ENCODE measurements at places on chromosomes 6 and 20.

GRCh38 chr20:44969300-44969894 is 3.1 kb downstream of the STK4 start:
- DNase-seq = no peak

GRCh38 chr6:93017213-93017612 is 402.1 kb downstream of the EPHA7 start:
- DNase-seq = no peak

DNA sequence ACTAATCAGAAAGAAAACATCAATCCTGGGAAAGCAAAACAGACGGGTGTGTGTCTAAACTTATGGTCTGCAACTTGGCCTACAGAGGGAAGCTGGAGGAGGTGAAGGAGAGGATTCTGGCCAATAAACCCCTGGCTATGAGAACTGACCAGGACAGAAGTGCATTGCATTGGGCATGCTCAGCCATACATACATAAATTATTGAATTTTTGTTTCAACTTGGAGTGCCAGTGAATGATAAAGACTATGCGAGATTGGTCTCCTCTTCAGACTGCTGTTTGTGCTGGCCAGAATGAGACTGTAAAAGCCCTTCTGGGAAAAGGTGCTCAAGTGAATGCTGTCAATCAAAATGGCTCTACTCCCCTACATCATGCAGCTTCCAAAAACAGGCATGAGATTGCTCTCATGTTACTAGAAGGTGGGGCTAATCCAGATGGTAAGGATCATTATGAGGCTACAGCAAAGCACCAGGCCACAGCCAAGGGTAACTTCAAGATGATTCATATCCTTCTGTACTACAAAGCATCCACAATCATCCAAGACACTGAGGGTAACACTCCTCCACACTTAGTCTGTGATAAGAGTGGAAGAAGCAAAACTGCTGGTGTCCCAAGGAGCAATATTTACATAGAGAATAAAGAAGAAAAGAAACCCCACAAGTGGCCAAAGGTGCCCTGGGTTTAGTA is 17.4 kb downstream of the ADNP start:
- no peak for DNase-seq

DNA sequence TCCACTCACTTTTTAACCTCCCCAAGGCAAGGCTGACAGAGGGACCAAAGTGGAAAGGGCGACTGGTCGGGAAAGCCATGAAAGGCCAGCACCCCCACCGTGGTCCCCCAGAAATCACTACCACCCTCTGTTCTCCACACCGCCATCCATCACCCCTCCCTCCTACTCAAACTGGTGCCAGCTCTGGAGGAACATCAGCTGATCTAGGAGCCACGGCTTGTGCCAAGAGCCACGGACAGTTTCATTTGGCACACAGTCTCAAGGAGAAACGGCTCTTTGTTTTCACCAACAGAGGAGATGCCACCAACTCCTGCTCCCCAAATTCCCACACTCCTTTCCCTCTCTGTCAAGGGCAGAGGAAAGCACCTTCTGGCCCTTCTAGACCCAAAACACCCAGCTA is 26.0 kb downstream of the TBC1D7 start:
- no peak for DNase-seq

DNA sequence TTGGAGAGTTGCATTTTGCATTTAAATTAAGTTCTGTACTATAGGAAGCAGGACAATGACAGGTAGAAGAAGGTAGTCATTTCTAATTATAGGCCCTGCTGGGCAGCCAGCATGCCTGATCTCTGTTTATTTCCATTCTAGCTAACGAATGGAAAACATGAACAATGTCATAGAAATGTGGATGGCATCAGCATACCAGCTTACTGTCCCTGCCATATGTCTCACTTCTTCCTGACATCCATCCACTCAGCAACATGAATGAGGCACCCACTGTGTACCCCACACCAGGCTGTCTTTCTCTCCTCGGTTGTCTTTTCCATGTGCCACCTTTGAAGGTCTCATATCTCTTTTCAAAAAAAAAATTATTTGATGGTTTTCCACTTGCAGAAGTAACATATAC is 11.1 kb downstream of the ADTRP start:
- DNase-seq = no peak

DNA sequence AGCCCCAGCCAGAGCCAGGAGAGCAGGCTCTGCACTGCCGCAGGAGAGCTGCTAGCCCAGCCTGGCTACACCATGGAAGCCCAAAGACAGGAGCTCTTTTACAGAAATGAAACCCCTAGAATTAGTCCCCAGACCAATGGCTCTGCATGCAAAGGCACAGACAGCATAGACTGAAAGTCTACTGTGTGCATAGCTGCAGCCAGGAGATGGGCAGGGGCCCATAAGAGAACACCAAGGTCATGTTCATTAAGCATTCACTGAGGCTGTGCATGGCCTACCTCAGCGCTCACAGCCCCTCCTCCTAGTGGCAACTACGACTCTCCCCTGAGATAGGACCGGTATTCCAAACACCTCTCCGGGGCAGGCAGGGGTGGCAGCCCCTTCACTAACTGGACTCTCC is 34.9 kb downstream of the SNX5 start:
- DNase-seq = no peak

- DNase-seq = no peak
Observed at GRCh38 chr6:6581054-6581453, 7.5 kb upstream of the LY86 start.

DNA sequence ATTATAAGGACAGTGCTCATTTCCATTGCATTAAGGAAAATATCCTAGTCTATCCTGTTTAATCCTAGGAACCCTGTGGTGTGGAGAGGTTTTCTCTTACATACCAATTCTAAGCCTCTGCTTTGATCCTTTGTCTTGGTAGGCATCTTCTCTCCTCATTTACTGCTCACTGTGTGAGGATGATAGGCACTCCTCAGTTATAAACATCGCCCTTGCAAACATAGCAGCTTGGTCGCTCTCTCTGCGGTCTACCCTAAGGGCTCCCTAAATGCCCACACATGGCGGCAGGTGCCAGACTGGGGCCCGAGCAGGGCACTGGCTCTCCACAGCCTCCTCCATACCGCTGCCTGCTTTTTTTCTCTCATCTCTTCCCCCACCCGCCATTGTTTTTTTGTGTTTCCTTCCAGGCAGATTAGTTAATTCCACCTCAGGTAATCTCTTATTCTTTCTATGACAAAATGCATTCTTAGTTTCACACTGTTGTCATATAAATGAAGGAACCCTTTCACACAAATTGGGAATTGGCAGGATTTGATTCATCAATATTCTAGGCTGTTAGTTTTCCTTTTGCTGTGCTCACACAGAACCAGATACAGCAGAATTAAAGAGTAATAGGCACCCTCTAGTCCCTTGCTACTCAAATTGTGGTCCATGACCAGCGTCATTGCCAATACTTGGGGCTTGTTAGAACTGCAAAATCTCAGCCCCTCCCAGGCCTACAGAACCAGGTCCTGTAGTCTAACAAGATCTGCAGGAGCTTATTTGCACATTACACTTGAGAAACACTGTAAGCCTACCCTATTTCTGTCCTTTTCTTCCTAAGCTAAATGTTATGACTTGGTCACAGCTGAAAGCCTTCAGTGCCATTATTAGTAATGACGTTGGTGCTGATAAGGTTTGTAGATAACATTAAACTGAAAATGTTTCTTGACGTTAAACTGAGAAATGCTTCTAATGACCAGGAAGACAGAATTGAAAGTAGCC is 36.3 kb downstream of the CARMIL1 start:
- DNase-seq = no peak

DNA sequence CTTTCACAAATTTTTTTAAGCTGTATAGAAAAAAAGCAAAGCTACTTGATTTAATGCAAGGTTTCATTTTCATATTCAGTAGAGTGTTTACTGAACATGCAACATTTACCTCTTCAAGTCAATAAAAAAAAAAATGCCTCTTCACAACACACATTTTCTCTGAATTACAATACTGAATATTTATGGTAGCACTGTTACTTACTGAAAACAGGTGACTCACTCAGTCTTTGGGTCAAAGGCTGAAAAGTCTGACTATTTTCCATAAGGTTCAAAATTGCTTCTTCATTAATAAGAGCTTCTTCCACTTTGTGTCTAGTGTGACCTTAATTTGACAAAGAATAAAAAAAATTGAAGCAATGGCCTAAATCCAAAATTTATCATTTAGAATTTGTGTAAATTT is 101.9 kb downstream of the REV3L start:
- no peak for DNase-seq

DNA sequence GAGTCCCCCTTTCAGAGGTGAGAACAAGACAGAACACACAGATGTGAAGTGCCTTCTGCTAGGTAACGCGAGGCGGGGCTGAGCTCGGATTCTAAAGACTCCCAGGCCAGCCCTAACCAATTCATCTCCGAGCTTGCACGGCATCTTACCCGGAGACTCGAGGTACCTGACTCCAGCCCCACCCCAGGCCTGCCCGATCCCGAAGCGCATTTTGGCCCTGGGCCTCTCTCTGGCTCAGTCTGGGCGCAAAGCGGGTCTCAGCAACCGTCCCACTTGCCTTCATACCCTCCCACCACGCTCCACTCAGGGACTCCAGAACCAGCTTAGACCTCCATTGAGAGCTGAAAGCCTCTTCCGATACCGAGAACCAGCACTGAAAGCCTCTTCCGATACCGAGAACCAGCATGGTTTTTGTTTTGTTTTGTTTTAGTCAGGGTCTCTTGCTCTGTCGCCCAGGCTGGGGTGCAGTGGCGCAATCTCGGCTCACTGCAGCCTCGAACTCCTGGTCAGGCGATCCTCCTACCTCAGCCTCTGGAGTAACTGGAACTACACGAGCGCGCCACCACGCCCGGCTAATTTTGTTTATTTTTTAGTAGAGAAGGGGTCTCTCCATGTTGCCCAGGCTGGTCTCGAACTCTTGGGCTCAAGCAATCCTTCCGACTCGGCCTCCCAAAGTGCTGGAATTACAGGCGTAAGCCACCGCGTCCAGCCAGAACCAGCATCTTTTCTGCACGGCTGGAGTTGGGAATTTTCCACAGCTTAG is 557 bp upstream of the DYNLRB1 start:
- peak; percentile 52 for DNase-seq

DNA sequence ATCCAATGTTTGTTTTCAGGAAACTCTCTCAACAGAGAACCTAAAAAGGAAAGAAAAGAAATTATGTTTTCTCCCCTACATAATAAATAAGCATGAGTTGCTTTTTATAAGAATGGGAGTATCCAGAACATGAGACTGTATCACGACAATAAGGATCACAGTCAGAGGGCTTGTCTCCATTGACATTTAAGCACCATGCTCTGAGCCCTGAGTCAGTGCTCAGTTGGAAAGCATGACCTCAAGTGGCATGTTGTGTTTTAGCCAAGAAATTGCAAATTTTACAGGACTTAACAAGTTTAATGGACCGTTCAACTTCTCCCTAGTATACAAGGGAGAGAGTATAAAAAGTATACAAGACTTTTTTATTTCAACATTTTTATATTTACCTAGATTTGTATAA is 431.6 kb downstream of the GJA1 start:
- no peak for DNase-seq

- DNase-seq = no peak
Observed at GRCh38 chr20:41200446-41201202, 63.3 kb downstream of the PLCG1 start.

- DNase-seq = no peak
Observed at GRCh38 chr20:19527509-19527908, 230.5 kb upstream of the RIN2 start.

- no peak for DNase-seq
Observed at GRCh38 chr6:130742131-130742681, 85.0 kb upstream of the SMLR1 start.

DNA sequence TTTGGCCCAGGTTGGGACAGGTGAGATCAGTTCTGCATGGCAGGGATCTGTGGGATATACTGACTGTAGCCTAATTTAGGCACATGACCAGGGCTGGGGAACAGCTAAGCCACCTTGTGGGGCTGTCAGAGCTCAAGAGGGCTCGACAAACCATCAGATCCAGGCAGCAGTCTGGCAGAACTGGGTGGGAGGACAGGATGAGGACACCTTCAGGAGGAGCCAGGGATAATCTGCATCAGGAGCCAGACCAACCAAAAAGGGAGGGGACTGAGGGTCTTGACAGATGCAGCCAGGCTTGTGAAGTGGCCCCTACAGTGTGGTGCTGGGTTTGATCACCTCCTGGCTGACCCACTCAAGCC is 123.4 kb downstream of the MAFB start:
- DNase-seq = no peak

GRCh38 chr6:29967379-29968010 is 25.2 kb downstream of the HLA-A start:
- DNase-seq = no peak

DNA sequence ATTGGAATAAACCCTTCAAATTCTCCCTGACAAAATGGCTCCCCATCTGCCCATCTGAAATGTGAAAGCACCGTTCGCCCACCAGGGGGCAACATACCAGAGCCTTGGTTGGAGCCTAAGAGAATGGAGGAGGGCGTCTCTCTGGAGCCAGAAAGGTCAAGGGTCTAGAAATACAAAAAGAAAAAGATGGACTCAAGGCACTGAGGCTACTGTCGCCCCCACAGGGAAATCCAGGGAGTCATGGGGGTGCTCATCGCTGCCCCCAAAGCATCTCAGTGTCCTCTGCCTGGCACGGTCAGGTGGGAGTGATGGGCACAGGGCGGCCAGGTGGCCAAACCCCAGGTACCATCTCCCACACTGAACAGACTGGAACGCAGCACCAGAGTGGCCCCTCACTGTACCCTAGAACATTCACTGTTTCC is 136.3 kb downstream of the ZMYND8 start:
- DNase-seq = no peak

DNA sequence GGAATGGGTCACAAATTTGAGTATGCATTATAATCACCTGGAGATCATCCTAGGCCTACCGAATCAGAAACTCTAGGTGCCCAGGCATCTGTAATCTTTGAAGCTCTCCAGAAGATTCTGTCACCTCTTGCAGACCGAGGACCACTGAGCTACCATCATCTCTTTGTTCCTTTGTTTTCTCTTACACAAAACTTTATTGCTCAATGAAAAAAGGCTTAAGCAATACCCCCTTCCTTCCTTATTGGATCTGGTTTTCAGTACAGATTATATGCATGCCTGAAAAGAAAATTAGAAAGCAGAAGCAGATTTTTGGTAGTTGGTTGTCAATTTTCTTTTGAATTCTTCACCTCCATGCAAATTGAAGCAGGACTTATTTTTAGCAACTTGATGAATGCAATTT is 31.3 kb downstream of the STX11 start:
- no peak for DNase-seq
